GM18507 (cell line): ENCODE measurements at places on chromosomes 6 and 20.

DNA sequence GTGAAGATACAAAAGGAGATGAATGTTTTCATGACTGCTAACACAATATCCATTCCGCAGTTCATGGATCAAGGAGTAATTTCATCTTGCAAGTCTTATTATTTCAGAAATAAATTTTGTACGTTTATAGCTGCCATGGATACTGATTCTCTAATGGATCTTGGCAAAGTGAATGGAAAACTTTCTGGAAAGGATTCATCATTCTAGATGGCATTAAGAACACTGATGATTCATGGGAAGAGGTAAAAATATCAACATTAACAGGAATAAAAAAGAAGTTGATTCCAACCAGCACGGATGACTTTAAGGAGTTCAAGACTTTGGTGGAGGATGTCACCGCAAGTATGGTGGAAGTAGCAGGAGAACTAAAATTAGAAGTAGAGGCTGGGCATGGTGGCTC, 2.8 kb downstream of the HUS1B start:
- DNase-seq, result no peak

GRCh38 chr6:113860181-113860955, 3.2 kb downstream of the MARCKS start:
- DNase-seq, result no peak

GRCh38 chr6:42021847-42022754, 28.2 kb upstream of the TAF8 start:
- no peak for DNase-seq

GRCh38 chr6:16776394-16777017, 15.2 kb upstream of the ATXN1 start:
- no peak for DNase-seq

- DNase-seq, result no peak
These were observed 146.6 kb upstream of the BMP5 start for GRCh38 chr6:56021943-56022342.

DNA sequence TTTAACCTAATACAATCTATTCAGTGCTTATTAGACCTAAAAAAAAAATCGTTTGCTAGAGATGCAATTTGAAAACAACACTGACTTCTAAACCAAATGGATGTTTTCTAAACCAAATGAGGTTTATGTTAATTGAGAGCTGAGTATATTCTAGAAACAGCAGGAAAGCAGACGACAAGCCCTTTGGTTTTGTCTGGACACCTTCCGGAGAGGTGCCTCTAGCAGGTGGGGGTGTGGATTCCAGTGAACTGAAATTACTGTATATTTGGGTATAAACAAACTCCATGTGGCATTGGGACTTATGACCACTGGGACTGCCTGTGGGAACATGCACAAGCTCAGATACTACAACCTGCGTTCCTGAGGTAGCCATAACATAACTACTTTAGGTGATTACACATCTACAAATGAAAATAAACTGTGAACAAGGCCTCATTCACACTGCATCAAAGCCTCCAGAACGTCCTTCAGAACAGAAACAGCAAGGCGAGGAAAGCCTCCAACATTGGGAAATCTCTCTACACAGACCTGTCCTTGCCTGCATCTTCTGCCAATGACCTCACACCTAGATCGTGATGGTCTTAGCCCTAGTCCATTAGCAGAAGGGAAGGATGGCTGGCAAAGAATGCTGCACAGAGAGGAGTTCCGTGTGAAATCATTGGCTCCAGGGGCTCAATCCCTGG, 206.8 kb upstream of the FOXQ1 start:
- no peak for DNase-seq

GRCh38 chr6:9168669-9169068, 733.3 kb upstream of the SLC35B3 start:
- no peak for DNase-seq

- DNase-seq, result no peak
These were observed 52.5 kb upstream of the TAGAP start for GRCh38 chr6:159097256-159097655.

DNA sequence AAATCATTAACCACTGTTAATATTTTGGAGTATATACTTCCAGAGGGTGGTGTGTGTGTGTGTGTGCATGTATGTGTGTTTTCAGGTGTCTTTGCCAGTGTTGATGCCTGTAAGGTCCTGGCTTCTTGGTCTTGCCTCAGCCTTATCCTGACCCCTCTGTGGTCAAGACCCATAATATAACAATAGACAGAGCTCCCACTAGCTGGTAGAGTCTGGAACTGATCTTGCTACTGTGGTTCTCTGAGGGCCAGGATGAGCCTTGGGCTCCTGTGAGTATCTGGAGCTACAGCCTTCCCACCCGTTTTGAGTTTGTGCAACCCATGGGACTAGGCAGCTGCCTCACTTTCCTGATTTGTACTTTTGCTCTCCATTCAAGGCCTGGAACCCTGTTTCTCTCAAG, 191.0 kb downstream of the IBTK start:
- DNase-seq, result no peak
